ENCODE measurements at places on chromosomes 16 and 17. TPM values are rescaled to one million over a fixed set of nuclear protein-coding genes. Genes with fewer than 3 reads are reported as not detected.

The ODAD4 gene
- total RNA-seq: 0.66 TPM

The SERPINF2 gene
- total RNA-seq: 8.8 TPM

The SLC6A4 gene
- total RNA-seq: 0.33 TPM

The PDPK1 gene
- 20.5 TPM for total RNA-seq

The AGRP gene
- total RNA-seq: not detected

The LGALS9B gene
- total RNA-seq: not detected

The NOD2 gene
- total RNA-seq: 1.8 TPM

The HBQ1 gene
- total RNA-seq: not detected

The SPNS3 gene
- not detected for total RNA-seq

The GAS2L2 gene
- not detected for total RNA-seq

The WNT9B gene
- total RNA-seq: not detected

The TBX2 gene
- 4.9 TPM for total RNA-seq

The IL34 gene
- 0.78 TPM for total RNA-seq

The NUDT21 gene
- 9.2 TPM for total RNA-seq

The FKBP10 gene
- 33.6 TPM for total RNA-seq

The TLCD2 gene
- 2.6 TPM for total RNA-seq

The WSCD1 gene
- 3.0 TPM for total RNA-seq

All from body of pancreas (tissue), 4 donors.